ENCODE measurements at places on chromosomes 2 and 18.

DNA sequence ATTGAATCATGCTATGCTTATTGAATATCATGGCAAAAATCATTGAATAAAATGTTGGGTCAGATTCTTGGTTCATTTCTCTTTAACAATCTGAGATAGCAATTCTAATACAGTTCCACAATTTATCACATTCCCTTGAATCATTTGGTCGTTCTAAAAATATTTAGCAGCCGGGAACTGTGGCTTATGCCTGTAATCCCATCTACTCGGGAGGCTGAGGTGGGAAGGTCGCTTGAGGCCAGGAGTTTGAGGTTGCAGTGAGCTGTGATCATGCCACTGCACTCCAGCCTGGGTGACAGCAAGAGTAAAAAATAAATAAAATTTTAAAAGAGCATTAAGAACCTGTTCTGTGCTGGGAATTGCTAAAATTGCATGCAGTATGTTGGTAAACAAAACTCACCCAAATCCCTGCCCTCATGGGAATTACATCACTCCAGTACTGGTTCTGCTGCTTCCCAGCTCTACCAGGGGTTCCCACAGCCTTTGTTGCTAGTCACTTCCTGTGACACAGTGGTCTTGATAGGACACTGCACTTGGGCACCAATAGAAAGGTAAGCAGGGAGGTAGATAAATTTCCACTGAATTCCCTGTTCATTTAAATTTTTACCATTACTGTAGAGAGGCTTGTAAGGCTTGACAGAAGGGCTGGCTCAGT, 200.4 kb downstream of the CTNNA2 start:
- no peak for DNase-seq

- DNase-seq, result no peak
Observed at GRCh38 chr2:98463081-98463481, 18.4 kb downstream of the INPP4A start.

DNA sequence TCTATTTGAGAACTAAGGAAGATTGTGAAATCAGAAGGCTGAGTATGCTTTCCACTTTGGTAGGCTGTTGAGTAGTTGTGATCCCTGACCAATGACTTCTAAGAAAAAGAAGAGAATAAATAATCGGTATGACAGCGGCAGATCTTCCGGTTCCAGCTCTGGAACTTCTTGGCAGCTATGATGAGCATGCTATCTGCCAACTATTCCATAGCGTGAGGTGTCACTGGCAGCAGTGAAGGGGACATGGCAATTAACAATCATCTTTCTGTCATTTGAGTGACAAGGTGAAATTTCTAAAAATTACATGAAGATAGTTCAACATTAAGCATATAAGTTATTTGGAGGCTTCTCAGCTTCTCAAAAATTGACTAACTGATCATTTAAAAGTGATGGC, 140.1 kb upstream of the NETO1 start:
- DNase-seq, result no peak

- DNase-seq, result no peak
Observed at GRCh38 chr18:44862112-44862511, 181.4 kb downstream of the SETBP1 start.

DNA sequence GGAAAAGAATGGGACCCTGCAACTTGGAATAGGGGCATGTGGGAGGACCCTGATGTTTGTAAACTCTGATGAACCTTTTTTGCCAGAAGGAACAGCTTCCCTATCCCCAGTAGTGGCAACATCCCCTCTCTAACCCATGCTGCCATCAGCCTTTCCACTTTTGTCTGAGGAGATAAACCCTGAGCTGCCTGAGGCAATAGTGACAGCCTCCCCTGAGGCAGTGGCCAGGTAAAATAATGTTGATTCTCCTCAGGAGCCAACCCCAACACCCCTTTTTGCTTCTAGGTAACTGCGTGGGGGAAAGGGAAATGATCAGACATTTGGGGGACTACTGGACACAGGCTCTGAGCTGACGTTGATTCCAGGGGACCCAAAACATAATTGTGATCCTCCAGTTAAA, 106.8 kb upstream of the NPAS2 start:
- no peak for DNase-seq

- DNase-seq, result no peak
Observed at GRCh38 chr2:169528271-169528701, 18.8 kb downstream of the KLHL41 start.

DNA sequence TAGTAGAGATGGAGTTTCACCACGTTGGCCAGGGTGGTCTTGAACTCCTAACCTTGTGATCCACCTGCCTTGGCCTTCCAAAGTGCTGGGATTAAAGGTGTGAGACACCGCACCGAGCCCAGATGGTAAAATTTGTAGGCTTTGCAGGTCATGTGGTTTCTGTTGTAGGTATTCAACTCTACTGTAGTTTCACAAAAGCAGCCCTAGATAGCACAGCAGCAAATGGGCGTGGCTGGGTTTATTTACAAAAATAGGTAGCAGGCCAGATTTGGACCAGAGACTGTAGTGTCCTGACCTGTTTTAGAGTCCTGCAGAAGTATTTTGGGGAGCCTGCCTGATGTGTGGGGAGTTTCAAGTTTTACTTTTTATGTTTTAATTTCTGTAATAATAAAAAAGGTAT, 84.1 kb upstream of the RASGRP3 start:
- no peak for DNase-seq

All from AG09309 (cell line).